ENCODE measurements at places on chromosomes 4 and X.

GRCh38 chr4:166087569-166087968 lies 214.5 kb downstream of the TLL1 start:
- no peak for DNase-seq

- no peak for DNase-seq
Observed at GRCh38 chrX:22035236-22035635, 3.1 kb downstream of the PHEX start.

DNA sequence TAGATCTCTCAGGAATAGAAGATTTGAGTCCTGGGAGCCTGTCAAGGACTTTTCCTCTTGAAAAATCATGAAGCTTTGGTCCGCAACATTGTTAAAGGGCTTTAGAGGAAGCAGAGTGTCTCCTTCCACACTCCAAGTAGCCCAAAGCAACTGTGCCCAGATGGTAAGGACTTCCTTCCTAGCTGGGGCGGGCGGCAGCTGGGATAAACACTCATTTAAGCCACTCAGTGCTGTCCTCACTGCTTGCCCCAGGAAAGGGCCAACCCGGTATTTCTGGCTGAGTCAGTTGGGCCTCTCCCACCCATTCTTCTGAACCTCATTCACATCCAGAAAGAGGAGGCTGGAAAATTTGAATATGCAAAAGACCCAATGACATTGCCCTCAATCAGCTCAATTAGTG lies 144.3 kb downstream of the CHIC2 start:
- DNase-seq = no peak

GRCh38 chrX:152632445-152633097 lies 5.1 kb upstream of the GABRQ start:
- DNase-seq = peak; percentile 27

DNA sequence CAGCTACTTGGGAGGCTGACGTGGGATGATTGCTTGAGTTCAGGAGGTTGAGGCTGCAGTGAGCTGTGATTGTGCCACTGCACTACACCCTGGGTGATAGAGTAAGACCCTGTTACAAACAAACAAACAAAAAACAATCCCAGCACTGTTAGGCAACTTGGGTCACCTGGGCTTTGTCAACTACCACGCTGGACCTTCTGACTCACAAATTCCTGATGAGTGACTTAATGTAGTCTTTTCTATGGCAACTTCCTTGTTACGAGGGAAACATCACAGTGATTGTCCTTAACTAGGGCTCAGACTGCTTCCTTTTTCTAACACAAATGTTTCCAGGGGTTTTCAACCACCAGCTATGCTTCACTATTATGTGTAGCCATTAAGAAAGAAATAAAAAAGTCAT lies 128.8 kb upstream of the GPC4 start:
- peak; percentile 43 for DNase-seq

DNA sequence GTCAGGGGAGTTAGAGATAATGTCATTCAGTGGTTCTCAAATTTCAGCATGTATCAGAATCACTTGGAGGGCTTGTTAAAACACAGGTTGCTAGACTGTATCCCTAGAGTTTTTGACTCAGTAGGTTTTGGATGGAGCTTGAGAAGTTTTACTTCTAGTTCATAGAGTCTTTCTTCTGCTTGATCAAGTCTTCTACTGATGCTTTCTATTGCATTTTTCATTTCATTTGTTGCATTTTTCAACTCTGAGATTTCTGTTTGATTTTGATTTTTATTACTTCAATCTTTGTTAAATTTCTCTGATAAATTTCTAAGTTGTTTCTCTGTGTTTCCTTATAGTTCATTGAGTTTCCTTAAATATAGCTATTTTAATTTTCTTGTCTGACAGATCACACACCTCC lies 361.4 kb downstream of the RAPGEF2 start:
- DNase-seq = no peak

GRCh38 chrX:13985697-13986435 lies 43.8 kb downstream of the GEMIN8 start:
- DNase-seq = no peak

DNA sequence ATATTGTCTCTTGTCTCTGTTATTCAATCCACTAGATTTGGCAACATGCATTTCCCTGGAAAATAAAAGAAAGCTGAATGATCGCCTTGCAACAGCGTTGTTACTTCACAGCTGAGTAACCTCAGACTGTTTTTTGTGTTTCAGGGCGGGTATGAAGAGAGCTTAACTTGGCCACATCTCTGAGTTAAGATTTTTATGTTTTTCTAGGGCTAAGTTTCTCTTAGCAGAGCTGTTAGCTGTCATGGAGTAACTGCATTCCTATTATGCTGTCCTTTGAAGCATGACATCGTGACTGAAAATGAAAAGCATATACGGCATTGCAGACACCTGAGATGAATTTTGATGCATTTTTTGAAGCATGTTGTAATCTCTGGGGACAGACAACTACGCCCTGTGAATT lies 1798.9 kb downstream of the PCDH7 start:
- DNase-seq = no peak

DNA sequence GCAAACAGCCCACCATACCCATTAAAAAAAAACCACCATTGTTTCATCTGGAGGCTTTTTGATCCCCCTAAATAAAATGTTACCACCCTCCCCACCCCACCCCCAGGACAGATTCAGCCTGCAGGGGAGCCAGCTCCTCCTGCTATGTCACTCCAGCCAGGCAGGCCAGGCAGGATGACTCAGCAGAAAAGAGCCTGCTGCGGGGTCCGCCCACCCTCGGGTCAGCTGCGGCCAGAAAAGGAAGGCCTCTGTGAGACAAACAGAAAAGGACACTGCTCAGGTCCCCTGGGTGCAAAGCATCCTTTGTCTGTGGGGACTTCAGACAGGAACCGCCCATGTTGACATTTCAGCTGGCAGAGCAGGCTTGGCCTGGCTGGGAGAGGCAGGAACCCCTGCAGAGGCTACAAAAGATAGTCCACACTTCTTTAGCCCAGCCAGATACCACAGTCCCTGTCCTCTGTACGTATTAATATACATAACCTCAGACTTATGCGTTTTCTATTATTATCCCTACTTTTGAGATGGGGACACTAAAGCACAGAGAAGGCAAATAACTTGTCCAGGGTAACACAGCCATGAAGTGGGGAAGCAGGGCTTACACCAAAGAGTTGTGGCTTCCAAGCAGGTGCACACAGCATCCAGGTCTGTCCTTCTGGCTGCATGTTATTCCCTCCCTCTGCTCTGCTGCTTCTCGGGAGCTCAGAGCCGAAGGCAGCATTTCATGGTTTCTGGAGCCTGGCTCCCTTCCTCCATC lies 147.7 kb downstream of the CPEB2 start:
- DNase-seq = peak; percentile 72

GRCh38 chr4:83851261-83852084 lies 315.6 kb downstream of the GPAT3 start:
- no peak for DNase-seq

DNA sequence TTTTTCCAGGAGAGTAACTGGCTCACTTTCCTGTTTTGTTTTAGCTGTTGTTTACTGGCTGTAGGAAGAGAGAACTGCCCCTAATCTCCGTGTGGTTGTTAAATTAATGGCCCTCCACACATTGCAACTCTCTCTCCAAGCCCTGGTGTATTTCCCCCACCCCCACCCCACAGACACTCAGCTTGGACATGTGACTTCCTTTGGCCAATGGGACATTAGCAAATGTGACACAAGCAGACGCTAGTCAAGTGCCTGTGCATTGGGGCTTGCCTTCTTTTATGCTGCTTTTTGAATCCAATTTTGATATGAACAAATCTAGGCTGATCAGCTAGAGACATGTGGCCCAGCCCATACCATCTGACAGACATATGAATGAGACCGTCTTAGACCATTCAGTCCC lies 59.6 kb upstream of the TAB3 start:
- no peak for DNase-seq

- no peak for DNase-seq
Observed at GRCh38 chrX:152619897-152620296, 17.8 kb upstream of the GABRQ start.

DNA sequence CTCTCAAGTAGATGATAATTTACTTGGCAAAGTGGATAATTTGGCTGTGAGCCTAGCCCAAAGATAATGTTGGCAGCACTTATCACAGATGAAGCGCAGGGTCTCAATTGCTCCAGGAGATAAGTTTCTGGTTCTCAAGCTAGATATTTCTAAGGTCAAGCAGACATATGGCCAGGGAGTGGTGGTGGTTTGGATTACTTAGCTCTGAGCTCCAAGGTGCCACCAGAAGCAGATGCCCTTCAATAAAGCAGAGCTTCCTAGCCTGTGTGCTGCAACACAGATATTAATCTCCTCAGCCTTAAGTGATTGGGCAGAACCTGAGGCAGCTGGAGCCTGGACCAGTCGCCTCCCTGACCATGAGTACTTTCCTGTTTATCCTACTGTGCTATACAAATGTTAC lies 79.2 kb upstream of the NALF2 start:
- no peak for DNase-seq

GRCh38 chrX:11470250-11470974 lies 177.2 kb downstream of the AMELX start:
- DNase-seq = no peak

- DNase-seq = peak; percentile 39
Observed at GRCh38 chrX:130393451-130394074, 8.1 kb upstream of the GPR119 start.

- no peak for DNase-seq
Observed at GRCh38 chr4:109801099-109801789, 555 bp downstream of the CFI start.

GRCh38 chrX:151505796-151506195 lies 57.7 kb upstream of the PASD1 start:
- no peak for DNase-seq

- no peak for DNase-seq
Observed at GRCh38 chrX:77223046-77223445, 224.1 kb upstream of the FGF16 start.

DNA sequence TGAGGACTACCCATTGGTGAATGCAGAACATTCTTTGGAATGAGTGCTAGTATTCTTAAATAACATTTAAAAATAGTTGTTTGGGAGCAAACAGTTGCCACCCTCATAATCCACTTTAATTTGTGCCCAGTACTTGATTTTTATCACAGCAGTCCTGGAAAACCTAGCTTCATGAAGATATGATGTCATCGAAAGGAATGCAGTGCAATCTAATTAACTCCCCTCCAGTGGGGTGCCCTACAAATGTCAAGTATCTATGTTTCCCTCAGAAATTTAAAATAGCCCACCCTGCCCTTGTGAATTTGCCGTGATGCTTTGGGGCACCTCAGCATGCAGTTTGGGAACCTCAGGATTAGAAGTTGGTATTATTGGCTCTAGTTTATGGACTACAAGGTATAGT lies 5.4 kb downstream of the RAB9A start:
- no peak for DNase-seq

DNA sequence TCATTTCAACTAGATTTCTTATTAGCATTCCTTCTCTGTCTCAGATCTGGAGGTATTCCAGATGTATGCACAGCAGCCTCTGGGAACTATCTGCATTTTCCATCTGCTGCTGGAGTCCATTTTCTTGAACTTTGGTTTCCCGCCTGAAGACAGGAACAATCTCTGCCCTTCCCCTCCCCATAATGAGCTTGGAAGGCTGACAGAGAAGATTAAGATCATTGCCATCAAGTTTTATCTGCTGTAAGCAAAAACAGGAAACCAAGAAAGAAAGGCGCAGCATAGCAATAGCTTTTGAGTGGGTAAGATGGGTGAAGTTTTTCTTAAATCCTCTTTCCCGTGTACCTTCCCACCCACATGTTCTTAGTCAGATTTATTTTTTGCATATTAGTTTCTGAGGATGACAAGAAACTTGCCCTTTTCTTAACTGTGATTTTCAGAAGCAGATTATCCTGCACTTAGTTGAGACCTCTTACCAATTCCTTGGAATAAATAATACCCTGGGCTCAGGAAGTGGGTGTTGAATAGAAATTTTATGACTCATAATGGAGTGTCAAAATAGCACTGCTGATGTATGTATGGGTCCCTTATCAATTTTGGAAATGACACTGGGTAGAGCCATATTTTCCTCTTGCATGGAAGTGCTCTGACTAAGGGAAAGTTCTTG lies 78.3 kb downstream of the CT47B1 start:
- no peak for DNase-seq

DNA sequence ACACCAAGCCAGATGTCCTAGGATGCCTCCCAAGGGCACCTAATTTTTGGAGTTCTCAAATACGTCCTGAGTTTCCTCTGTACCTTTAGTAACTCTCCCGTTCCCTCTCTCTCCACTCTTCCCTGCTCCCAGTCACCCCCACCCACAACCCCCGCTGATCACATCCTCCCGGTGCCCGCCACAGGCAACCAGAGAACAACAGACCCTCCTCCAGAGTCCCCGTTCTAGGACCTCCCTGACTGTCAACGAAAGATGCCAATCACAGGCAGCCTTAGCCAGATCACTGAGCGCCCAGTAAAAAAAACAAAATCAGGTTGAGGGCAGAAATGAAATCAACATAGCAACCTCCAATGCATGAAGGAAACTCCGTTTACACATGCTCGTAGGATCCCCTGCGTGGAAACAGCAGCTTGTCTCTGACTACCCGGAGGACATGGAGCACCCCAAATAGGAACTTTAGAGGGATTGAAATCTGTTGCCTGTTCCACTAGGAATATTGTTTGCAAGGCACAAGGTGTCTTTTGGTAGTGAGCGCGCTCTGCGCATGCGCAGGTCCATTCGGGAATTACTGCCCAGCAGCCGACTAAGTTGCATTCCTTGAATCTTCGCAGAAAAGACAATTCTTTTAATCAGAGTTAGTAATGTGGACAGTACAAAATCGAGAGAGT lies at the start of gene GABRB1:
Gene GABRB1 (plus strand): TSS at position 557 of the 668 bp plus-strand sequence.
- DNase-seq = peak; percentile 52

GRCh38 chr4:2101346-2102044 lies 42.4 kb downstream of the NAT8L start:
- no peak for DNase-seq

DNA sequence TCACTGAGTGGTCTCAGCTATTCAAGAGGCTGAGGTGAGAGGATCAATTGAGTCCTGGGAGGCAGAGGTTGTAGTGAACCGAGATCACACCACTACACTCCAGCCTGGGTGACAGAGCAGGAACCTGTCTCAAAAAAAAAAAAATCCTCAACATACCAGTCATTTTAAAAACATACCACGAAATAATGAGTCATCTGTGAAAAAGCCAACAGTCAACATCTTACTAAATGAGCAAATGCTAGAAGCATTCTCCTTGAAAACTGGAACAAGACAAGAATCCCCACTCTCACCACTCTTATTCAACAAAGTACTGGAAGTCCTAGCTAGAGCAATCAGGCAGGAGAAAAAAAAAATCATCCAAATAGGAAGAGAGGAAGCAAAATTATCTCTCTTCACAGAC lies 104.0 kb upstream of the ARHGEF9 start:
- DNase-seq = no peak

DNA sequence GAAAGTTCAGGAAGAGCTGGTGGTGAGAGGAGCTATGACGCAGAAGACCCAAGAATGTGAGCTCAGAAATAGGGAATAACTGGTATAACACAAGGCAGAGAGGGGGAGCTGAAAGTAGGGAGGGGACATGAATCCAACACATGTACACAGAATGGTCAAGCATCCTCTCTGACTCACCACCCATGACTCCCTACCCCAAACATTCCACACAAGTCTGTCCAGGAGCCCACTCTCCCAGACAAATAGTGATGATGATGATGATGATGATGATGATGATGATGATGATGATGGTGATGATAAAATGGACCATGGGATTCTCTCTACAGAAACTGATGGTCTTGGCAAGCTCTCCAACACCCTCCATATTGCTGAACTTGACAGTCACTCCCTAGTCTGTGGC lies 46.4 kb downstream of the NAT8L start:
- no peak for DNase-seq
